Activated CD4-positive, CD25-positive, alpha-beta regulatory T cell treated with anti-CD3 and anti-CD28 coated beads, Interleukin-2, amount 50 U/mL, for 24 hours (primary cell): ENCODE measurements at places on chromosomes 4 and X.
A peak's percentile ranks its signal among the peaks of the same experiment; 100 is the strongest.

DNA sequence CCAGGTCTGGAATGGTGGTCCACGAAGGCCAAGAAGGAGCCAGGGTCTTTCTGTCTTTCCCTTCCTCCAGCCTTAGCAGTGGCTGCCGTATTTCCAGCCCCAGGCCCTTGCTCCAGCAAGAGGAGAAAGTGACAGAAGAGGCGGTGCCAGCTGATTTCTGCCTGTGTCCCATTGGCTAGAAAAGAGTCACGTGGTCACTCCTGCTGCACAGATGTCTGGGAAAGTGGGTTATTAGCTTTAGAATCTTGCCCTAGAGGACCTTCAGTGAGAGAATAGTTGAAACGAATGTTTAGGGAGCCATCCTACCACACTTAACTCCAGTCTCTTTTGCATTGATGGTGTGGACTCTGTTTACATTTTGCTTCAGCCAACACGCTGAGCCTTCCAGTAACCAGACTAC, 99.3 kb upstream of the BCOR start:
- no peak for ATAC-seq

- no peak for ATAC-seq
Observed at GRCh38 chrX:67779099-67779498, 235.3 kb downstream of the AR start.

DNA sequence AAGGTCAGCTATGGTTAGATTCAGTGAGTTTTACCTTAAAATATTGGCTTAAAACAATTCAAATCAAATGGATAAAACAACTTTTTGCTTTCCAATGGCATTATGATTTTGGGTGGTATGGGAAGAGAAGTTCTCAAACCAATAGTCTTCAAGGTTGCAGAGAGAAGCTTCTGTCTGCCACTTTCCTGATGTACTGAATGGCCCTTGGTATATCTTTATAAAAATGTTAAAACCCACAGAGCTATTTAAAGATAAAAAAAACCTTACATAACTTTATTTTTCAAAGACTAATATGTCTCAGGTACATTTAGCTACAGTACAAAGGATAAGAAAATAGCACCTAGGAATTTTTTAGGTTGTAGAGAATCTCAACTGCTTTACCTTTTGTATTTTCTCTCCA, 6.9 kb downstream of the FGA start:
- no peak for ATAC-seq

DNA sequence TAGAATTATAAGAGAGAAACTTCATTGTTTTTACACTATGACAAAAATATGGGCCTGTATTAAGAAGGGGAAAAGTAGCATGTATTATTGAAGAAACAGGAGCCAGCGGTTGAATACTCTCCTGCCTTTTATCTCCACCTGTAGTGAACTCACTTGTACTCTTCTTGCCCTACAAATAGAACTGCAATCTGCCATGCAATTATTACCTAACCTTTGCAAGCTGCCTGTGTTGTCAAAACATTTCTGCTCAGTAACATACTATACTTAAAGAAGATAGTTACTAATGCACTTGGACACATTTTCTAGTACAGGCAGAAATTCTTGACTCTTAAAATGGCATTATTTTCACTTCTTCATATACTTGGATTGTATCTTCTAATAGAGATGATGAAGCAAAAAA, 818.4 kb upstream of the GRID2 start:
- no peak for ATAC-seq

- ATAC-seq, result no peak
Observed at GRCh38 chrX:100687546-100687945, 43.5 kb downstream of the SRPX2 start.

- peak; percentile 57 for ATAC-seq
Observed at GRCh38 chr4:122577808-122578781, 42.8 kb downstream of the IL21 start.
